Caco-2 (cell line): ENCODE measurements at places on chromosomes 2 and 18. TPM values are rescaled to one million over a fixed set of nuclear protein-coding genes. Genes with fewer than 3 reads are reported as not detected.

Gene GPR155
- 0.53 and 1.0 TPM in 2 replicates for total RNA-seq

Gene ZNF516
- total RNA-seq: 14.3 and 25.5 TPM in 2 replicates

Gene SLC5A7
- not detected in 2 replicates for total RNA-seq

Gene CDC42EP3
- total RNA-seq: 87.5 and 95.8 TPM in 2 replicates

Gene TACR1
- 0.07 TPM in 2 replicates for total RNA-seq

Gene CIB4
- not detected in 2 replicates for total RNA-seq

Gene GPR55
- total RNA-seq: not detected in 2 replicates

Gene NTSR2
- total RNA-seq: not detected in 2 replicates

Gene PLGLB1
- total RNA-seq: 1.3 TPM in 1 of 2 replicates, not detected in the other

Gene CFAP53
- 0.23 TPM in 1 of 2 replicates, not detected in the other for total RNA-seq

Gene SAG
- not detected in 2 replicates for total RNA-seq

Gene CRYGC
- total RNA-seq: not detected in 2 replicates

Gene POTEC
- total RNA-seq: not detected in 2 replicates

Gene IL36B
- total RNA-seq: not detected in 2 replicates

Gene PARD6G
- 1.0 and 1.3 TPM in 2 replicates for total RNA-seq

Gene CHST9
- total RNA-seq: 20.6 and 26.5 TPM in 2 replicates

Gene PRSS56
- total RNA-seq: not detected in 2 replicates

Gene ABHD3
- total RNA-seq: 29.3 and 31.8 TPM in 2 replicates

Gene MC5R
- total RNA-seq: not detected in 2 replicates

Gene LAMA3
- 34.6 and 37.9 TPM in 2 replicates for total RNA-seq

Gene CD226
- total RNA-seq: 0.02 TPM in 1 of 2 replicates, not detected in the other

Gene OXER1
- total RNA-seq: 10.9 and 11.0 TPM in 2 replicates

Gene MARCO
- 0.43 TPM in 1 of 2 replicates, not detected in the other for total RNA-seq

Gene PTPRN
- not detected in 2 replicates for total RNA-seq

Gene SDC1
- total RNA-seq: 23.5 and 24.3 TPM in 2 replicates

Gene INHA
- total RNA-seq: 1.5 TPM in 2 replicates

Gene SH3BP4
- 29.1 and 29.9 TPM in 2 replicates for total RNA-seq
